ENCODE measurements at places on chromosomes 12 and 14.

DNA sequence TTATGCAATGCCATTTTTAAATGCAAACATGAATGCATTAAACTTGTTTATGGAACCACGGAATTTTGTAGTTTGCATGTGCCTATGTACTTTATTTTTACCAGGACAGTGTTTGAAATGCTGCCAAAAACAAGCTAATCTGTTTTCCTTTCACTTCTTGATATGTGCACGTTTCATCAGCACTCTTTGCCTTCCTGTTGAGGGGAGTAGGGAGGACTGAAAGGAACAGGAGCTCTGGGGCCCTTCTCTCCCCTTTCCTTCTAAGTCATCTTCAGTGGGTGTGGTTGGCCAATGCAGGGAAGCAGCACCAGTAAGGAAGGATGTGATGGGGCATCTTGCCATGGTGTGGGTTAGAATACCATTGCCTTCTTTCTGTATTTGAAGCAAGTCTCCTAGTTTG lies 12.1 kb upstream of the PPP4R4 start:
- no peak for DNase-seq

- no peak for DNase-seq
These were observed 155.4 kb upstream of the PLEKHG7 start for GRCh38 chr12:92547420-92547819.

GRCh38 chr14:105116451-105117256 lies 51.4 kb upstream of the GPR132 start:
- DNase-seq = no peak

GRCh38 chr14:99127651-99128167 lies 144.3 kb downstream of the BCL11B start:
- no peak for DNase-seq

DNA sequence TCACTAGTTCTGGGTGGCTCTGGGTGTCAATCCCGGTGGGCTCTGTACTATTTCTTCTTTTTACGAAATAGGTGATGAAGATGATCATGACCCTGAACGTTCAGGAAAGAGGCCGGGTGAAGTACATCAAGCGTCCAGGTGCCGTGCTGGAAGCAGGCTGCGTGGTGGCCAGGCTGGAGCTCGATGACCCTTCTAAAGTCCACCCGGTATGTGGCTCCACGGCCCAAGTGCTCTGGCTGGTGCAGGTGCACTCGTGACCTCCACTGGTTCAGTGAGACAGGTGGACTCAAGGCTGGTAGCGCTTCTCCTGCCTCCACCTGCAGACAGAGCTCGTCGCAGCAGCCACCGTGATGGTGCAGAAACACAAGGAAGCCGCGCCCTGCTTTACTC lies 85.1 kb downstream of the ACACB start:
- no peak for DNase-seq

GRCh38 chr12:94795044-94795443 lies 144.7 kb upstream of the TMCC3 start:
- DNase-seq = no peak

DNA sequence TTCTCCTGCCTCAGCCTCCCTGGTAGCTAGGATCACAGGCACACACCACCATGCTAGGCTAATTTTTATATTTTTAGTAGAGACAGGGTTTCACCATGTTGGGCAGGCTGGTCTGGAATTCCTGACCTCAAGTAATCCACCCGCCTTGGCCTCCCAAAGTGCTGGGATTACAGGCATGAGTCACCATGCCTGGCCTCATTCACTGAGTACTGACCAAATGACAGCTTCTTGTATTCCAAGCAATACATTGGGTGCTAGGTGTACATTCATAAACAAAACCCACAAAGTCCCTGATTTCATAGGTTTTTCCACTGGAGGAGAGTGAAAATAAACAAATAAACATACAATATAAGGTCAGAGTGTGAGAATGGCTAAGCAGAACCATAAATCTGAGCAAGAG lies 136.3 kb downstream of the HELB start:
- DNase-seq = no peak

- DNase-seq = no peak
These were observed 240.0 kb downstream of the MDGA2 start for GRCh38 chr14:47435331-47435965.

DNA sequence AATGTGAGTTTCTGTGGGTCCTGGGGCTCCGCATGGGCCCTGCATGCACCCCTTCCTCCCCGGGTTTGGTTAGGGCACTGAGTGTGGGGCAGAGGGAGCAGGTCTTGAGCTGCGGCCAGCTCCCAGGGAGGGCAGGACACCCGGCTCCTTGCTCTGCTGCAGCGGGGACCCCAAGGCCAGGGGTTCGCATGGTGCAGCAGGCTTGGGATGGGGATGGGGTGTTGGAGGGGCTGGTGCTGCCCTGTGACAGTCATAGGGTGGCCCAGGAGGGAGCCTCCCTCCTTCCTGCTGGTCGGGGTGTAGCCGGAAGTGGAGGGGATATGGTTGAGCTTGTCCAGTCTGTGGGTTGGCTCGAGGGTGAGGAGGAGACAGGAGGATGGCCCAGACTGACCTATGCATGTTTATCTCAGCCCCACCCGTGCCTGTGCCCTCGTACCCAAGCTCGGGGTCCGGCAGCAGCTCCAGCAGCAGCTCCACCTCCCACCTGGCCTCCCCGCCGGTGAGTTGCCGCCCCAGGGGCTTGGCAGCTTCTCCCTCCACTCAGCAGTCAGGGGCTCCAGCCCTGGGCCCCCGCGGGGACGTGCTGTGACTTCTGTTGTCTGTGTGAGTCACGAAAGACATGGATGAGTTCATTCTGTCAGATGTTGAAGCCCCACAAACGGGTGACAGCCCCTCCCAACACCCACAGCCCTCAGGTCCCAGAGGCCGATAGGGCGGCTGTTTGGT lies 16.0 kb downstream of the ULK1 start:
- no peak for DNase-seq

- peak; percentile 89 for DNase-seq
These were observed at the start of gene DYRK2 for GRCh38 chr12:67648521-67649260. Gene DYRK2 (plus strand): TSS chr12:67648745. CDS start chr12:67649134, 389 bp downstream.

GRCh38 chr14:69818758-69819191 lies 21.7 kb upstream of the SLC10A1 start:
- peak; percentile 48 for DNase-seq

DNA sequence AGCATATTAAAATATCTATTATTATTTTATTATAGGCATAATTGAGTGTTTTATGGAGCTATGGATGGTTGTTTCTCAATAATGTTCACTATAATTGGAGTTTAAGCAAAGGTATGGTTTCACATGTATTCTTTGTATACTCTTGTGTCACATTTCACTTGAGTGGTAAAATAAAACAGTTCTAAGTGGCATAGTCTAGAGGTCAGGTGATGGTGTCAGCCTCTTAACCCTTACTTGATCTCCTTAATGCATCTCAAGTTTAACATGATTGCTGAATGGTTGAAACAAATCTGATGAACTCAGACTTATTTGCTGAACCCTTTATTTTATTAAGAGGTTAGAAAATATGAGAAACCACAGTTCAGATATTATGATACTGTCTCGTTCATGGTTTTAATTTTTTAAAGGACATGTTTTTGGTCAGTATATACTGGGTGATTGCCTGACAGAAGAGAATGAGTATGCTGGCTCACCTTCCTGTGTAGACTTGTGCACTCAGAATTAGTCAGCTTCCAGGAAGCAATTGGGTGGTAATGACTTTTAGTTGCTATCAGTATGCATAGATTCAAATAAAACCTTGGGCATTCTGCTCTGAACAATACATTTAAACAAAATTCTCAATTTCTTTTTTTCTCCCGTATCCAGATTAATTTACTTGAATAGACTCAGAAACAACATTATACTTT lies 464.6 kb downstream of the PCNX1 start:
- no peak for DNase-seq

- no peak for DNase-seq
These were observed 41.0 kb upstream of the AMIGO2 start for GRCh38 chr12:47120736-47121135.

DNA sequence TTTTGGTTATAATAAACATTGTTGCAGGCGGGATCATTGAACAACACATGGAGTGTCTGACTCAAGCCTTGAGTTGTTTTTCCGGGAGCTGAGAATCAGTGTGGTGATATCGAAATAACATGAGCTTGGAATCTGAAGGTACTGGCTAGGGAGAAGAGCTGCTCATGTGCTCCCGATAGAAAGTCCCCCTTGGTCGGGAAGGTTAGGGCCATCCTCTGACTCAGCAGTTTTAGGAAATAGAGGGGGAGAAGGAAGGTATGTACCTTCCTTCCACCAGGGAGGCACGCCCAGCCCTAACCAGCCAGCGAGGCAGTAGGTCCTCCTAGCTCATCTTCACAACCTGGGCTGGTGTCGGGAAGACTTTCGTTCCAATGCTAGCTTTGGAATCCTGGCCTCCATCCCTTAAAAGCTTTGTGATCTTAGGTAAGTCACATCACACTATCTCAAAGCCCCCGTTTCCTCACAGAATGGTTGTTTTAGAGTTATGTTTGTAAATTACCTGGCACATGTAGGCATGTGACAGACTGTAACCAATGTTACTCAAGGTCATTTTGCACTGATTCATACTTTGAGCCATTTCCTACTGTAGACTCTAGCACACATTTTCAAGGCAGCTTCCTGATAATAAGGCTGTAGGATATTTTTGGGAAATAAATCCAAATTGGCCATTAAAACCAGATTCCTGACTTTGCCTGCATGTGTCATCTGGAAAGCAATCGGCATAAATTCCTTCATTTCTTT lies 1.9 kb upstream of the RAB35 start:
- no peak for DNase-seq

GRCh38 chr14:52265253-52265652 lies 2.2 kb upstream of the PTGDR start:
- DNase-seq = no peak

GRCh38 chr14:92549105-92549858 lies 35.7 kb downstream of the RIN3 start:
- DNase-seq = no peak

DNA sequence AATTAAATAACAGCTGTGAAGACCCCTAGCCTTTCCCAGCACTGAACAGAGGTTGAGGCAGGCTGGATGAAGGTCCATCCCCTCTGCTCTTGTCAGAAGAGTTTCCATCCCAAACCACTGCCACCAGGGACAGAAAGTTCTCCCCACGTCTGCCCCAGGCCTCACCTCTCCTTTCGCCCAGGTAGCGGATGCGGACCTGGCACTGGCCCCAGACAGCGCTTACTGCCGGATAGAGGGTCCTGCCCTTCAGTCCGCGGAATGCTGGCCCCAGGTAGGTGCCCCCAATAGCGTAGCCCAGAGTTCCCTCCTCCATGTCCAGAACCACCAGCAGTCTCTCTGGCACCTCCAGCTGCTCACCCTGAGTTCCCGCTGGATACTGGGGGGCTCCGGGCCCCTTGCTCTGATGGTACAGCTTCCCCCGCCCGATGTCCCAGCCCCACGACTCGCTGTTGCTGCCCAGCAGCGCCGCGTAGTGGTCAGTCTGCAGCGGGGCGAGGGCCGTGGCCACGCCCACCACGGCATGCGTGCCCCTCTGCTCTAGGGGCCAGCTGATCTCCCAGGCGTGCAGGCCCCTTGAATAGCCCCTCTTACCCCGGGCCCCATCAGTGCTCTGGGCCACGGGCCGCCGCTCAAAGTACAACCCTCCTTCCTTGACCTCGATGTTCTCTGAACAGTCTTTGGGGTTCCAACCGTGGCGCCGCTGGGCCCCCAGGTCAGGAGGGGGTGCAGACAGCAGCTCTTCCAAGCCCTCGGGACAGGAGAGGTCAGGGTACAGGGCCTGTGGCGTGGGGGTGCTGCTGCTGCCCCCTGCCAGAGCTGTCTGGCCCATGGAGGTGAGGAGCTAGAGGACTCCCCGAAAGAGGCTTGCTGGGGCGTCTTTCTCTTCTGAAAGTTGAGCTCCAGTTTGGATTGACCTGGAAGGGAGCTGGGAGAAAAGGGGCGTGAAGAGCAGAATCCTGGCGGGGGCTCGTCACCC lies 742 bp downstream of the SPSB2 start:
- DNase-seq = peak; percentile 92

GRCh38 chr12:131693149-131693548 lies 17.7 kb upstream of the SFSWAP start:
- DNase-seq = no peak

DNA sequence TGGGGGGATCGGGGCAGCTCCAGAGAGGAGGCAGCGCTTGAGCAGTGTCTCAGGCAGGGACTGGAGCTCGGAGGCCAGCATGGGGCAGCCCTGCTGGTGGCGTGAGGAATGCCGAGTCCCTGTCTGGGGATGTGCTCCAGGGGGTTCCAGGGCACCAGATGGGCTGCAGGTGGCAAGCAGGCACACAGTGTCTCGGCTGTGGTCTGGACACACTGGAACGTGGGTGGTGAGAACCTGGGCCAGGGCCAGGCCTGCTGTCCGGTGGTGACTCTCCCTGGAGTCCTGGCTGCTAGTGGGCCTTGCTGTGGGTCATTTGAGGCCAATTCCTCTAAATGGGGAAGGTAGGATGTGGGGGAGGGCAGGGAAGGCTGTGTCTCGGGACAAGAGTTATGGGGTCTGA lies 199.4 kb upstream of the RTL1 start:
- DNase-seq = no peak

GRCh38 chr14:58395812-58396788 lies at the start of gene TOMM20L:
Gene TOMM20L (plus strand): TSS chr14:58395930. CDS start chr14:58395958, 28 bp downstream.
- DNase-seq = peak; percentile 86
